ENCODE measurements at places on chromosomes 2 and 18.

DNA sequence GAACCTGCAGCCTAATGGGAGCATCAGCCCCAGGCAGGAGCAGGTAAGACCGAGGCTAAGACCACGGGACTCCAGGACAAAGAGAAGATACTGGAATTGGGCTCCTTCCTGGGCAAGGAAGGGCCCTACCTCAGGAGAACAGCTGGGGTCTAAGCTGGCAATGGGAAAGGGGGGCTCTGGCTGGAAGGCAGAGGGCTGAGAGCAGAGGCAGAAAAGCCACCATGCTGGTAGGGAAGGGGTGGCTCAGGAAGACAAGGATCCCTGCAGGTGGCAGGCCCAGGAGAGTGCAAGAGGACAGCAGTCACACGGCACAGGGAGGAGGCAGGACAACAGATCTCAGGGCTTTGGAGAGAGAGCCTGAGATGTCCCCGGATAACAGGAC is 203.5 kb downstream of the NDUFA10 start:
- DNase-seq = no peak

GRCh38 chr18:21363348-21363747 is 121.3 kb downstream of the GREB1L start:
- no peak for DNase-seq

DNA sequence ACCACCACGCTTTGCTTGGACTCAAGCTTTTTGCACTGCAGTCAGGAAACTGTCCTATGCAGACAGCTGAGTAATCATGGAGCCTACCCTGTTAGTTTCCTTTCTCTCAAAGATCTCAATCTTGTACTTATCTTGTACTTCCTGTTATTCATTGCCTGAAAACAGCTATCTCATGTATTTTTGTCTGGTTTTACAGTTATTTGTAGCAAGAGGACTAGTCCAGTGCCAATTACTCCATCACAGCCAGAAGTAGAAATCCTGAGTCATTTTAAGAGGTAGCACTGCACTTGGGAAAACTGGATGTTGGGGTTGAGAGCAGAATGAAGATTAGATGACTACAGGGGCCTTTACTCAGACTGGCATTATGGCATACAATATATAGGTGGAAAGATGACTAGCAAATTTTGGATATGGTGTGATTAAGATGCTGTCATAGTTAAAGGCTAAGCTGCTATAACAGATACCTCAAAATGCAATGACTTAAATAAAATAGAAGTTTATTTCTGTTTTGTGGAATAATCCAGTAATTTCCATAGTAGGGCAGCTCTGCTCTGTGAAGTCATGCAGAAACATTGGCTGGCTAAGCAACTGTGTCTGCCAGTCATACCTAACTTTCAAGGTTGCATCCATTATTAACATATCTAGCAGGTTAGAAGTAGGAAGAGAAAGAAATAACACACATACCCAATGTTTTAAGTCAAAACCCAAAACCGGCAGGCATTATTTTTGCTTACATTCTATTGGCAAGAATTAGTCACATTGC is 21.1 kb upstream of the CHMP3 start:
- peak; percentile 36 for DNase-seq

- DNase-seq = no peak
These were observed 42.5 kb downstream of the LYPD1 start for GRCh38 chr2:132627536-132627935.

- no peak for DNase-seq
These were observed 451.1 kb upstream of the TRIB2 start for GRCh38 chr2:12265646-12266045.

GRCh38 chr18:56516789-56517188 is 121.6 kb downstream of the TXNL1 start:
- no peak for DNase-seq

DNA sequence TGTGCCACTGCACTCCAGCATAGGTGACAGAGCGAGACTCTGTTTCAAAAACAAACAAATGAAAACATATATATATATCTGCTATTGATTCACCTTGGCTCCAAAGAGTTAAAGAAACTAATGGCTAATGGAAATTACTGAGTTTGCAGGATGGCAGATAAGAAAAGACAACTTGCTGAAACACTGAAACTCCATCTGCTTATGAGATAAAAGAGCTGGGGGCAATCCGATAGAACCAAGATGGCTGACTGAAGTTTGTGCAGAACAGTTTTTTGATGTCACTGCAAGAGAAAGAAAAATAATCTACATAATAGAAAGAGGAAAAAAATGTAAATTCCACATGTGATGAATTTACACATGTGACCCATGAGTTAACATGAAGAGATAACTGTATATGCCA is 88.2 kb downstream of the LRATD1 start:
- no peak for DNase-seq

DNA sequence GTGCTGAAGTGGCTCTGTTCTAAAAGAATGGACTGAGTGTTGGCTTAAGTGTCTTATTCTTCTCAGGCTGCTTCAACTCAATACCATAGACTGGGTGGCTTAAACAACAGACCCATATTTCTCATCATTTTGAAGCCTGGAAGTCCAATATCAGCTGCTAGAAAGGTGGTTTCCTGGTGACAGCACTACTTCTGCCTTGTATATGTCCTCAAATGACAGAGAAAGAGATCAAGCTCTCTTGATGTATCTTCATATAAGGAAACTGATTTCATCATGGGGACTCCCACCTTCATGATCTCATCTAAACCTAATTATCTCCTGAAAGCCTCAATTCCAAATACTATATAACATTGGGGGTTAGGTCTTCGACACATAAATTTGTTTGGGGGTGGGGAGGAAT is 449.7 kb upstream of the DSEL start:
- no peak for DNase-seq

GRCh38 chr18:468955-469790 is 31.3 kb downstream of the COLEC12 start:
- DNase-seq = peak; percentile 37

GRCh38 chr2:25711675-25712354 is 38.4 kb upstream of the DTNB start:
- peak; percentile 8 for DNase-seq

DNA sequence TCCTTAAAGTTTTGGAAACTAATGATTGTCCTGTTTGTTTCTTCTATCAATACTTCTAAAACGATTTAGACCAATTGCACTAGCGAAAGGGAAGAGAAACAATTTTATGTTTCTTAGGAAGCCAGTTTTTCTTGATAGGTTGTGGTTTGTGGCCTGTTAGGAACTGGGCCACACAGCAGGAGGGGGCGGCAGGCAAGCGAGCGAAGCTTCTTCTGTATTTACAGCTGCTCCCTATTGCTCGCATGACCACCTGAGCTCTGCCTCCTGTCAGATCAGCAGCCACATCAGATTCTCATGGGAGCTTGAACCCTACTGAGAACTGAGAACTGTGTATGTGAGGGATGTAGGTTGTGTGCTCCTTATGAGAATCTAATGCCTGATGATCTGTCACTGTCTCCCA is 201.5 kb upstream of the PXDN start:
- no peak for DNase-seq

DNA sequence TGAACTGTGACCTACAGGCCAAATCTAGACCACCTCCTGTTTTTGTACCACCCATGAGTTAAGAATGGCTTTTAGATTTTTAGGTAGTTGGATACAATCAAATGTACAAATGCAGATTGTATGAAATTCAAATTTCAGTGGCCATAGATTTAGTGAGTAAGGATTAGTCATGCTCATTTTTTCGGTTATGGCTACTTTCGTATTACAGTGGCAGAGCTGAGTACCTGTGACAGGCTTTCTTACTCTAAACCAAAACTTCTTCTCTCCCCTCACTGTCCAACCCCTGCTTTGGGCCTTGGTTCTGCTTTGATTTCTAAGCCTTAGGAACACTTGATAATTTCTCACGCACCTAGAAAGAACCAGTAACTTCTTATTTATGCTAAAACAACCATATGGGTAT is 82.1 kb downstream of the CDC42EP3 start:
- no peak for DNase-seq

GRCh38 chr2:120471166-120471565 is 125.2 kb downstream of the INHBB start:
- peak; percentile 15 for DNase-seq

DNA sequence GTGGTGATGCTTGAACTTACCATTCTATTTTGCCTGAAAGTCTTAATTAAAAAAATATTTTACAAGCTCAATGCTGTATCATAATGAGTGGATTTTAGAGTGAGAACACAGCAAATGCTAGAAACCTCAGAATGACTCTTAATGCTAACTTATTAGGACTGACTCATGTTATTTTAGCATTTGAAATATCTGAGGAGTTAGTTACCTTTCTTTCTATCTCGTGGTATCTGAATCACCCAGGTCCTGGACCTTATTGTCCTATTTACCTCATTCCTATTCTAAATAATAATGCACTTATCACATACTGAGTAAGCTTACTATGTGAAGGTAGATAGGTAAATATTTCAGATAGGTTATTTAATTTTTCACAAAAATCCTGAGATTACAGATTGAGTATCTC is 70.7 kb downstream of the SOS1 start:
- no peak for DNase-seq
